Stimulated activated CD8-positive, alpha-beta memory T cell treated with anti-CD3 and anti-CD28 coated beads, Interleukin-2, amount 100 ng/mL, for 1 hour (primary cell): ENCODE measurements at places on chromosomes 2 and 18.

DNA sequence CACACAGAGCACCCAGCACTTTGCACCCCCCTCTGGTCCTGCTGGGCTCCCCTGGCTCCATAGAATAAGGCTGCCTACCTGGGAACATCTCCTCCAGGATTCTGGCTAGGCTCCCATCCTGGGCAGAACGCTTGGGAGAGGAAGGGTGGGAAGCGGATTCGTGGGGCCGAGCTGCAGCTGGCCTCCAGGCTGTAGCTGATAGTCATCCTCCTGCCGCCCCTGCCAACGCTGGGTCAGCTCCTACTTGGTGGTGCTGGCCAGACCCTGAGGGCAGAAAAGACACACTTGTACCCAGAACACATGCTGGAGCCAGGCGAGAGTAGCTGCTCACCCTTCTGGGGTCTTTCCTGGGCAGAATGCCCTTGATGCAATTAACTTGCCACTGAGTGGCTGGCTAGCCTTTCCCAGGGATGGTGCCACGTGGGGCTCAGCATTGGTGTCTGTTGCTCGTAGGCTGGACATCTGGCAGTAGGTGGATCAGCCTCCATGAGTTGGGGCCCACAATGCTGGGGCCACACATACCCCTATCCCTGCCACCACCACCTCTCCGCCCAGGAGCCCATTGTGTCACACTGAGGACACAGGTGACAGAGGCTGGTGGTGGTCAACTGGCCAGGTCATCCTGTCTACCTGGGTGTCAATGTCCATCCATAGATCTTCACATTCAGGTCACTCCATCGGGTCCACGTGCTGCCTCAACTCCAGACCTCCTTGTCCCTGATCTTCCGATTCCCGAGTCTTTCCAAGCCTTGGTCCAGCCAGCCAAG lies 112.8 kb downstream of the NDUFA10 start:
- DNase-seq: no peak

DNA sequence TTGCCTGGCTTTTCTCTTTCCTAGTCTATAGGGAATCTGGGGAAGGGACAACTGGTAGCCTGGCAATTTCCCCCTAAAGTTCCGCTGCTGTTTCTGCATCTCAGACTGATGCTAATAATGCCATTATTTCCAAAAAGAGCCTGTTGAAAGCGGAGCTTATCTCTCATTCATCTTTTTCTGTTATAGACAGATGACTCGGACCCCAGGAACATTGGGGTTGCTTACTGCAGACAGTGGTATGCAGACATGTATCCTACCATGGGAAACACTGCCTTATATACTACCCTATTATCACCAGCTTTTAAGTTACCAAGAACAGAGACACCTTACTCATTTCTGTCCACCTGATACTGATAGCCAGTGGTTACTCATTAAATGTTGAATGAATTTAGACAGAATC lies 15.3 kb downstream of the ETAA1 start:
- no peak for DNase-seq

DNA sequence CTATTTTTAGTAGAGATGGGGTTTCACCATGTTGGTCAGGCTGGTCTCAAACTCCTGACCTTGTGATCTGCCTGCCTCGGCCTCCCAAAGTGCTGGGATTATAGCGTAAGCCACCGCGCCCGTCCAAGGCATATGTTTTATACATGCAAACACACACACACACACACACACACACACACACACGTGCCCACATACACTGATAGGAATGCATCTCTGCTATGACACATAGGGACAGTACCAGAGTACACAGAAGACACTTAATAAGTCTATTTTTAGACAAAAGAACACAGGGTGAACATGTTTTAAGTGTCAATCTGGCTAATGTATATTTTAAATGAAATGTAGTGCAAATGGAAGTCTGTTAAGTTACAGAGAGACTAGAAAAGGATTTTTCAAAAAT lies 10.7 kb upstream of the RNF103 start:
- DNase-seq: no peak

GRCh38 chr2:11161747-11162146 lies 6.5 kb downstream of the SLC66A3 start:
- DNase-seq: no peak

GRCh38 chr18:2914881-2915240 lies 68.1 kb downstream of the EMILIN2 start:
- DNase-seq: no peak

DNA sequence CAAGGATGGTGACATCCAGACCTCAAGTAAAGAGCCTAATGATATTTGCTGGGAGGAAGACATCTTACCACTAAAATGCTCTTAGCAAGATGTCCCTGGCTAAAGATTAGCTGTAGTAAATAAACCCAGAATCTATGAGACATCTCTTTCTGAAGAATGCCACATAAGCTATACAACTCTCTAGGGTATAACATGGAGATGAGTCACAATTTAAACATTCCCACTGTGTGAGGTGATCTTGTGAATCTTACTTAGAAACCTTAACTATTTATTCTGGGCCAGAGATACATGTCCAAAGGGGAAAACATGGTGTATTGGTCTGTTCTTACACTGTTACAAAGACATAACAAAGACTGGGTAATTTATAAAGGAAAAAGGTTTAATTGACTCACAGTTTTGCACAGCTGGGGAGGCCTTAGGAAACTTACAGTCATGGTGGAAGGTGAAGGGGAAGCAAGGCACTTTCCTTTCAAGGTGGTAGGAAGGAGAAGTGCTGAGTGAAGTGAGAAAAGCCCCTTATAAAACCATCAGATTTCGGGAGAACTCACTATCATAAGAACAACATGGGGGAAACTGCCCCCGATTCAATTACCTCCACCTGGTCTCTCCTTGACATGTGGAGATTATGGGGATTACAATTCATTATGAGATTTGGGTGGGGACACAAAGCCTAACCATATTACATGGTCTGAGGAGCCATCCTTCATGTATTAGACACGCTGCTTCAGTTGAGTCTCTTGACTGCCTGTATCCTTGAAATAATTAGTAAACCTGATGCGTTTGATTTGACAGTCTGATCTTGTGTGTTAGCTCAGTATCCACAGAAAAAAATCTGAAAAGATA lies 17.1 kb downstream of the KRCC1 start:
- no peak for DNase-seq

DNA sequence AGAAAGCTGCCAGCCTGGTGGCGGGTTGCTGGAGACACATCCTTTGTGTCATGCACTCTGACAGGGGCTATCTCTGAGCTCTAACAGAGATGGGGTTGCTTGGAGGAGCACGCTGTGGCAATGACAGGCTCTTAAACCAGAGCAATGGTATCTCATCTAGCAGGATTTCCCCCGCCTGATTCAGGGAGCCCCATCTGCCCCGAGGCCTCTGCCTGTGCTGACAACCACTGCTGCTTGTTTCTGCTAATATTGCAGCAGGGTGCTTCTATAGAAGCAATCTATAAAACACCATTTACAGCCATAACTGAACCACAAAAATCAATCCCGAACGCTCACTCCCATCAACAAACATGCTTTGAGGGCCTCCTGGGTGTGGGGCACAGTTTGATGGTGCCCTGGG lies 12.8 kb upstream of the DNPEP start:
- no peak for DNase-seq

GRCh38 chr2:67858886-67859285 lies 203.9 kb downstream of the C1D start:
- DNase-seq: no peak

GRCh38 chr2:16249246-16250055 lies 309.1 kb downstream of the MYCN start:
- no peak for DNase-seq

GRCh38 chr2:169849710-169850109 lies 22.5 kb downstream of the UBR3 start:
- DNase-seq: no peak

- DNase-seq: no peak
Measured at GRCh38 chr2:79966369-79966768, 338.2 kb downstream of the LRRTM1 start.

DNA sequence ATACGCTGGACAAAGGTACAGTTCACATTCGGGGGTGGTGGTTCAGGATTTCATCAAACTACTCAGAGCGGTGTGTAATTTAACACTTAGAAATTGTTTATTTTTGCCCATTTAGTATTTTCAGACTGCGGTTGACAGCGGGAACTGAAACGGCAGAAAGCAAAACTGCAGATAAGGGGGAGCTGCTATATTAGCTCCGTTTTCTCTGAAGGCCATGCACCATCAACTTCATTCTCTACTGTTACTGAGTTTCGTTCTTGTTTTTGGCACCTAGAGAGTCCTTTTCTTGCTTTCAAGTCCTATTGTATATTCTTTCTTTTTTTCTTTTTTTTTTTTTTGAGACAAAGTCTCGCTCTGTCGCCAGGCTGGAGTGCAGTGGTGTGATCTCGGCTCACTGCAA lies 121.5 kb upstream of the SP3 start:
- no peak for DNase-seq

DNA sequence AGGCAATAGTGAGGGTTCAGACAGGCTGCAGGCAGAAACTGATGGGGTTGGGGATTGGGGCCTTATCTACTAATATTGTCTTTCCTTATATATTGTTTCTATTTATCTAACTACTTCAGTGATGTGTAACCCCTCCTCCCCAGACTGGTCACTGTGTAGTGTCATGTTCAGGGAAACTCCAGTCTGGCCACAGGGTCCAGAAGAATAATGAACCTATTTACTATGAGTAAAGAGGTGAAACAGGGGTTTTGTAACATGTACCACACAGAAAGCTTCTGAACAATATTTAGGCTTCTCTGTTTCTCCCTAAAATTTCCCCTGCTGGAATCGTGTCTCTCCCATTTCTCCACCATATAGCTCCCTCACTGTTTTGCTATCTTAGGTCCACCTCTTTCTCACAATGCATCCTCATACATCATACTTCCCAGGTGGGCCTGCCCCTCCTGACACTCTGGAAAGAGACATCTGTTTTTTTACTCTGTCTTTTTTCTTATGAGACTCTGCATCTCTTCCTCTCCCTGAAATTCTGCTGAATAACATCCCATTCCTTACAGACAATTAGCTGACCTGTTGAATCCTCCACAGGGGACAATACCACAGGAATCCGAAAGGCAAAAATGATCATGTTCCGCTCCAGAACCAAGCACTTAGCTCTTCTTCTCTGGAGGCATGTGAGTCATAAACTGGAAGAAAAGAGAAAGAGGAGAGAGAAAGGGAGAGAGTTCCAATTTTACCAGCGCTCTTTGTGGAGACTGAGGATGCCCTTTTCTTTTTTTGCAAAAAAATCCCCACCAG lies 154.8 kb downstream of the ZEB2 start:
- DNase-seq: no peak

DNA sequence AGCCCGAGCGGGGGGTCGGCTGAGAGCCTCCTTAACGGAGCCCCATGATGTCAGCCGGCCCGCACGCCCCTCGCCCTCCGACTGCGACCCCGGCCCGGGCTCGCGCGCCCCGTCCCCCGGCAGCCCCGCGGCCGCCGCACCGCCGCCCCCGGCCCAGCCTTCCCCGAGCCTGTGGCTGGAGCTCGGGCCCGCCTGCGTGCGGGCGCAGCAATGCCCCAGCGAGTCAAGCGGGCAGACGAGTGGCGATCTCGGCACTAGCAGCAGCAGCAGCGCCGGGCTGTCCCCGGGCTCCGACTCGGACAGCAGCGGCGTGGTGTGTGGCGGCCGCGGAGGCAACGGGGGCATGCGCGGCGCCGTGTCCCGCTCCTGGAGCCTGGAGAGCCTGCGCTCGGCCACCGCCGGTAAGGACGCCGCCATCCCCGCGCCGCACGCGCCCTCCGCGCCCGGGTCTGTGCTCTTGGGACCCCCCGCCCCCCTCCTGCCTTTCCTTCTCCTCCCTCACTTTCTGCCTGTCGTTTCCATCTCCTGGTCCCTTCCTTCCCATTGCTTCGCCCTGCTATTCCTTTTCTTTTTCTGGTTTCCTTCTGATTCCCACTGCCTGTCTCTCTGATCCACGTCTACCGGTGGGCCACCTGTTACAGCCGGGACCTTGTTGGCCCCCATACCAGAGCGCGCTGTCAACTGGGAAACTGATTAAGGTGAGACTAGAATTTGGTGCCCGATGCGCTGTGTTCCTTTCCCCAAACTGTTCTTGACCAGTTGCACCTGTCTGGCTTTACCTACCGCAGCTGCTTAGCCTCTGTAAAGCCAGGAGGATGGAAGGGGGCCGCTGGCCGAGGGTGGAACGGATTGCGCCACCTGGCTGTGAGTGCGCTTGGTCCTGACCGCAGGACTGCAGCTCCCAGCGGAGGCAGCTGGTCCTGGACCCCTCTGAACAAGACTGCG lies 127.4 kb downstream of the ARHGEF4 start:
- no peak for DNase-seq

- DNase-seq: no peak
Measured at GRCh38 chr2:108377401-108377800, 353 bp upstream of the SULT1C4 start.

DNA sequence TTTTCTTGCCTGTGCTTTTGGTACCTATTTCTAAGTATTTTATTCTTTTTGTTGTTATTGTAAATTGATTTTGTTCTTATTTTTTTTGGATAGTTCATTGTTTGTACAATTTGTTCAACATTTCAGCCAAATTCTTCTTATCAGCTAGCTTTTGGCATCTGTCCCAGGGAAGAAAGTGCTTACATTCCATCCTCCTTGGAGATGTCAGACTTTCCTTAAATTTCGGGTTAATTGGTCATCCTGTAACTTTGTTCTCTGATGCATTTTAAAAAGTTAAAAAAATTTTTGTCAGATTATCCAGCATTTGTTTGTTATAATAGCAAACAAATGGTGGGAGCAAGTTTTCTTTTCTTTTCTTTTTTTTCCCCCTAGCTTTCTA lies 60.3 kb downstream of the PTH2R start:
- no peak for DNase-seq

DNA sequence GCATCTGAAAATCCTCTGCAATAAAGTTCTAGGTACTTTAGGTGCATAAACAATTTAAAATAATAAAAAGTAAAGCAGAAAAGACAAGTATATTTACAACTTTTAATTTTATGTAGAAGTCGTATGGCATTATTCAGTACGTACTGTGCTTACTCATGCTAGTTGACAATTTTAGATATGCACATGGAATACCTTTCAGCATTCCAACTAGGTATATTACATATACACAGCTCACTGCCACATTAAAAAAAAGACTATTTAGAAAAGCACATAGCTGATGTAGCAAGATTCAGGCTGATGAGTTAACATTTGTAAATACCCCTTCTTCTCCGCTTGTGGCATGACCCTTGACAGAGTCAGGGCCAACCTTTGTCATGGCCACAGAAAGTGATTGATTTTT lies 171.2 kb downstream of the FBXO15 start:
- DNase-seq: no peak

DNA sequence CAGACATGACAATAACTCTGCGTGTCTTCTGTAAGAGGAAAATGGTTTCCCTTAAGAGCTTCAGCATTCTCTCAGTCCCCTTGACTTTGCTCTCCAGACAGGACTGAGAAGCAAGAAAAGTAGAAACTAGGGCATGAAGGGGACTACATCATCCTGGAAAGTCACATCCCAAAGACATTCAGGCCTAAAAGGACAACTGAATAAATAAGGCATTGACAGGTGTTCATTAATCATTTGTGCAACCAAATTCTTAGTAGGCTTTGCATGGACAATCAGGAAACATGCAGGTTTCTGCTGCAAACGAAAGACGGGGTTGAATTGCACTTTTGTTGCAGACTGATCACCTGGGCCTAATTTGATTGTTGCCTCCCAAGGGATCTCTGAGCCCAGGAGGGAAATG lies 1.2 kb upstream of the SGPP2 start:
- DNase-seq: no peak
